ENCODE measurements at places on chromosomes 16 and 17.
A peak's percentile ranks its signal among the peaks of the same experiment; 100 is the strongest.

DNA sequence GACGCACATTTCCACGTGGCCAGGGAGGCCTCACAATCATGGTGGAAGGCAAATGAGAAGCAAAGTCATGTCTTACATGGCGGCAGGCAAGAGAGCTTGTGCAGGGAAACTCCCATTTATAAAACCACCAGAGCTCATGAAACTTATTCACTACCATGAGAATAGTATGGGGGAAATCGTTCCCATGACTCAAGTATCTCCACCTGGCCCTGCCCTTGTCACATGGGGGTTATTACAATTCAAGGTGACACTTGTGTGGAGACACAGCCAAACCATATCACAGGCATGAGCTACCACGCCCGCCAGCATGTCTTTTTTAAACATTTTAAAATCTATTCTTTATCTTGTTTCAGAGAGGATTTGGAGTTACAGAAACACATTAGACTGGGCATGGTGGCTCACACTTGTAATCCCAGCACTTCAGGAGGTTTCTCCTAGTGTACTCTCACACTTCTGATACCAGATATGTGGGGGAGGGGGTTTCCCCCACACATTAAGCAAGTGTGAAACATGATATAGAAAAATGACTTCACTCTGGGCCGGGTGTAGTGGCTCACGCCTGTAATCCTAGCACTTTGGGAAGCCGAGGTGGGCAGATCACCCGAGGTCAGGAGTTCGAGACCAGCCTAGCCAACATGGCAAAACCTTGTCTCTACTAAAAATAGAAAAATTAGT, 5.6 kb upstream of the ATMIN start:
- DNase-seq, result no peak

DNA sequence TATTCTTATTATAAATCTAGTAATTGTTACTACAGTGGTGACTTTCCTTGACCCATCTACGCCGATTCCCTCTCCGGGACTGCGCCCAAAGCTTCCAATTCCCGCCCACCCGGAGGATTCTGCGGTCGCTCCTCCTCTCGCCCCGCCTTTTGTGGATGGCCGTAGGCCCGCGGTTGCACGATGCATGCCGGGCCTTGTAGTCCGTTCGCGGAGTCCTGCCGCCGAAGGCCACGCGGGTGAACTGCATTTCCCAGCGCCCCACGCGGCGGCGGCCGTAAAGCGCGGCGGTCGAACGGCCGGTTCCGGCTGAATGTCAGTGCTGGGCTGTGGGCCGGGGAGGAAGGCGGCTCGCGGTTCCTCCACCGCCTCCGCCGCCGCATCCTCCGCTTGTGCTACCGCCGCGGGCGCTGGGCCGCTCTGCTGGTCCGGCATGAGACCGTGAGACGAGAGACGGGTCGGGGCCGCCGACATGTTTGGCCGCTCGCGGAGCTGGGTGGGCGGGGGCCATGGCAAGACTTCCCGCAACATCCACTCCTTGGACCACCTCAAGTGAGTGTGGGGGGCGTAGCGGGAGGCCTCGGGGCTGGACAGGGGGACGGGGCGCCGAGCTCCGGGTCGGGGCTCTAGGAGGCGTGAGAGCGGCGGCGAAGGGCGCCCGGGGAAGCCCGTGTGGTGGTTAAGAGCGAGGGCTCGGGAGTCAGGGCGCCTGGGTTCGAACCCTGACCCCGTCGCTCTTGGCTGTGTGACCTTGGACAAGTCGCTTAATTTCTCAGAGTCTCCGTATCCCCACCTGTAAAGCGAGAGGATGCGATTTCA, at the start of gene CLEC16A:
TSS of gene CLEC16A (plus strand) at position 316 of the 816 bp plus-strand sequence. CDS start at position 470, 154 bp downstream.
- peak; percentile 88 for DNase-seq

- no peak for DNase-seq
Measured at GRCh38 chr16:8887952-8888560, 5.9 kb downstream of the LITAFD start.

DNA sequence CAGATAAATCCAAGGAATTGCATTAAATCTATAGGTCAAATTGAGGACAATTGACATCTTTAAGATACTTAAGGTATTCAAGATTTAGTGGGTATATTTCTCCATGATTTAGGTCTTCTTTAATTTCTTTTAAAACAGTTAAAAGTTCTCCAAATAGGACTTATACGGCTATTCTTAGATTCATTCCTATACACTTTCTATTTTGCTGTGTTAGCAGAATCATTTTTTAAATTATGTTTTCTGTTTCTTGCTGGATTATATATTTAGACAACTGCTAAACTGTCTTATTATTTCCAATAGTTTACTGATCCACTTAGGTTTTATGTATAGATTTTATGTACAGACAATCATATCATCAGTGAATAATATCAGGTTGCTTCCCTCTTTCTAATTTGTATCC, 226.1 kb upstream of the AXIN2 start:
- no peak for DNase-seq

DNA sequence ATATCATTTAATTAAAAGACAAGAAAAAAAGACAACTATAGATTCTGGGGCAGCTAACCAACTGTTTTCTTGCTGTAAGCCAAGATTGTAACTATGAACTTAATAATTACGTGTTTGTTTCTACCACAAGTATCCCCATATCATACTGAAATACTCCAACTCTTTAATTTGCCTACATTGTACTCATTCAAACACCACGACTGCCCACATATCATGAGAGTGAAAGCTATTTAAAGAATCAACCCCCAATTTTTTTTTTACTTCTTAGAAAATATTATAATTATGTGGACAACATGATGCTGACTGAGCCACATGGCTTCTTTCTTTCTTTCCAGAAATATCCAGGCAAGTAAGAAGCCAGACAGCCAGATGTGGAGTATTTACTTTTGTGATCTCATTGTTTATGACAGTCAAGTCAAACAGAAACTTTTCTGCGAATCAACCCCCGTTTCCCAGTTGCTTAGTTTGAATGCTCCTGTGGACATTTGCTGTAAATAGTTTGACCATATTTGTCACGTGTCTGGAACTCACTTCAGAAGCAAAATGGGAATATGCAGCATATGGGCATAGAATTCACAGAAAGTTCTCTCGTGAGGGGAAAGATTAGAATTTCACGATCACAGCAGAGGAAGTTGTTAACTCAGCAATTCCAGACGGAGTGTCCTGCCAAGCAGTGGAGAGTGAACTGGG, 126.8 kb upstream of the PSMD7 start:
- no peak for DNase-seq

DNA sequence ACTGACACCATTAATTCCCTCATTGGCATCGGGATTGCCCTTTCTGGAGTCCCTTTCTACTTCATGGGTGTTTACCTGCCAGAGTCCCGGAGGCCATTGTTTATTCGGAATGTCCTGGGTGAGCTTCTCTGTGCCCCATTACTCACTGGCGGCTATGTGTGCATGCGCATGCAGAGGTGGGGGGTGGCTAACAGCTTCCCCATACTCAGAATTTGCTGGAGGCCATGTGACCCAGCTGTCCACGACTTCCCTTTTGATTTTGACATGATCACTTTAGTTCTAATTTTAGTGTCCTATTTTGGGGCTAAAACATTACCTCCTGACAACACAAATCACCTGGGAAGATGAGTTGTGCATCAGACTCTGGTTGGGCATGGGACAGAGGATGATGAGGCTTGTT, 14.1 kb downstream of the SLC7A6OS start:
- DNase-seq, result no peak

DNA sequence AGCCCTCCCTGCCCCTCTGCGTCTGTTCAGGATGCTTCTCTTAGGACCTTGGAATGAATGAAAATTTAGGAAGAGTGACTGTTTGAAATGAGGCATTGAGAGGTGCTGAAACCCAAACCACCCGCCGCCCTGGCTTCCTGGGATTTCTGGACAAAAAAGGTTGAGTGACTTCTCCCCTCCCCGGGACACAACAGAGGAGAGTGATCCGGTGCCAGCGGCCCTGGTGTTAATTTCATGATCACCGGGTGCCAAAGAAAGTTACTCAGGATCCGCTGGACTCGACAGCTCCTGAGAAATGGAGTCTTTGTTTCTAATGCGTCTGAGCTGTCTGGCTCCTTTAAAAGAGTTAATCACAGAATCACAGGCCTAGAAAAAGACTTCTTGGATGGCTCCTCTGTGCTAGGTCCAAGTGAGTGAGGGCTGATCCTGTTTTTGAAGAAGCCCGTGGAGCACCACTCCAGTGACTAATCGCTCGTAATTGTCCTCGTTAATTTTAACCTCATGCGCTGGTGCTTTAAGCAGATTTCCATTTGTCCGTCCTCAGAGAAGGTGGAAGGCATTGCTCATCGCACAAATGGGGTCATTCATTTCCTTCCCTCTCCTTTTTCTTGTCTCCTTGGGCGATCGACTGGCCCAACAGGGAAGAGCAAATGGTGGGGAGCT, 144.4 kb upstream of the ZFHX3 start:
- no peak for DNase-seq

DNA sequence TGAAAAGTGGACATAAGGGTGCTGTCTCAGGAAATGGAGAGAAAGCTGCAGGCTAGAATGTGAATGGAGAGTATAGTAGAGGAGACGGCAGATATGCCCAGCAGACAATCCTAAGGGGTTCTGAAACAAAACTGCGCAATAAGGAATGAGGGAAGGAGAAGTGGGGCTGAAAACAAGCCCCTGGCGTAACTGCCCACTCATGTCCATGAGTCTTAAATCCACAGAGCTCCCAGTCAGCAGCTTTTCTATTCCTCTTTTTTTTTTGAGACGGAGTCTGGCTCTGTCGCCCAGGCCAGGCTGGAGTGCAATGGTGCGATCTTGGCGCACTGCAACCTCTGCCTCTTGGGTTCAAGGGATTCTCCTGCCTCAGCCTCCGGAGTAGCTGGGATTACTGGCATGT, 5.9 kb downstream of the STRADA start:
- no peak for DNase-seq

- DNase-seq, result no peak
Measured at GRCh38 chr17:9192010-9192409, 170.7 kb downstream of the NTN1 start.

GRCh38 chr17:77349976-77350830, 209.4 kb downstream of the SEC14L1 start:
- DNase-seq, result no peak

DNA sequence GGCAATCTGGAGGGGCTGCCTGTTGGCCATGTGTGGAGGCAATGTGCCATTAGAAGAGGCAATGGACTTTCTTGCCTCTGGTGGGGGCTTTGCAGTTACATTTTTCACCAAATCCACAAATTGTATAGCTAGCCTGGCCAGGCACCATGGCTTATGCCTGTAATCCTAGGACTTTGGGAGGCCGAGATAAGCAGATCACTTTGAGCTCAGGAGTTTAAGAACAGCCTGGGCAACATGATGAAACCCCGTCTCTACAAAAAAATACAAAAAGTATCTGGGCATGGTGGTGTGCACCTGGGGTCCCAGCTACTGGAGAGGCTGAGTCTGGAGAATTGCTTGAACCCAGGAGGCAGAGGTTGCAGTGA, 2.7 kb upstream of the RNF112 start:
- no peak for DNase-seq

DNA sequence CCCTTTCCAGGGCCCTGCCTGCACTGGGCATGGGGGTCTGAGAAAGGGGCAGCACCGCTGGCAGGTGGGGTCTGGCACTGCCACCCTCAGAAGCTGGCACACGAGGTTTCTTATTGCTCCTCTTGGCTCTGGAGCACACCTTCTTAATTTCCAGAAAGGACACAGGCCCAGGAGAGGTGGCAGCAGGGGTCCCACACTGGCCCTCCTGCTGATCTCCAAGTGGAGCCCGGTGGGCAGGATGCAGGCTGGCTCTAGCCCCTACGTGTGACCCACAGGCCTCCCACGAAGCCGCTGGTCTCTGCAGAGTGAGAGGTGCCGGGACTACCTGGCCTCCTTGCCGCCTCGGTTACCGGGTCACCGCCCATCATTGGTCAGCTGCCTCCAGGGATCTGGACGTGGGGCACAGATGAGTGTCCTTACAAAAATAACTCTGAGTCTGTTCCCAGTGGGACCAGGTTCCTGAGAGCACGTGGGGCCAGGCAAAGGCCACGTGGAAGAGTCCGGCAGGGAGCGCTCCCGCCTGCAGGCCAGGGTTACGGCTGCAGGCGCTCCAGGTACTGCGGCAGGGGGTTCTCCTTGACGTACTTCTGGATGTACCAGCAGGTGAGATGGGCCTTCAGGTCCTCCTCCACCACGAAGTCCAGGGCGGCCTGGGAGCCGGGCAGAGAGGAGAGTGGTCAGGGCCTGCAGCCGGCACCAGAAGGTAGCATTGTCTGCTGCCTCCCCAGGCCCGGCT, 10.3 kb downstream of the NATD1 start:
- DNase-seq, result no peak

DNA sequence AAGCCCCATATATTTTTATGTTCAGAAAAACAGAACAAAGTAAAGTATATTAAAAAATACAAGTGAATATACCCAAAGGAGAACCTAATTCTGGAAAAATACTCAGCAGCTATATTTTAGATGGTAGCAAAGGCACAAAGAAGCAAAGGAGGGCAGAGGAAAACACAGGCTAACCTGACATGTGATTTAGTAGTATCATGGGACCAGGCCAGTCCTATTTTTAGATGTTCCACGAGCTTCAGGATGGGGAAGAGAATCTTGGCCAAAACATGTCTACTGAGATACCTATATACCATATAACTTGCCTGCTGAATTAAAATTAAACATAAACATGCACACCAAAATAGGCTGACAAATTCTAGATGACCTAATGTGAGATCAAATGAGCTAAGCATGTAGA, 32.9 kb downstream of the SMYD4 start:
- DNase-seq, result no peak

Measured in stimulated activated CD4-positive, alpha-beta T cell treated with anti-CD3 and anti-CD28 coated beads, TNF-alpha, amount 100 ng/mL, for 1 hour (primary cell).